ENCODE measurements at places on chromosomes 7 and 10.

- no peak for DNase-seq
Measured at GRCh38 chr10:114022766-114023597, 20.7 kb upstream of the ADRB1 start.

DNA sequence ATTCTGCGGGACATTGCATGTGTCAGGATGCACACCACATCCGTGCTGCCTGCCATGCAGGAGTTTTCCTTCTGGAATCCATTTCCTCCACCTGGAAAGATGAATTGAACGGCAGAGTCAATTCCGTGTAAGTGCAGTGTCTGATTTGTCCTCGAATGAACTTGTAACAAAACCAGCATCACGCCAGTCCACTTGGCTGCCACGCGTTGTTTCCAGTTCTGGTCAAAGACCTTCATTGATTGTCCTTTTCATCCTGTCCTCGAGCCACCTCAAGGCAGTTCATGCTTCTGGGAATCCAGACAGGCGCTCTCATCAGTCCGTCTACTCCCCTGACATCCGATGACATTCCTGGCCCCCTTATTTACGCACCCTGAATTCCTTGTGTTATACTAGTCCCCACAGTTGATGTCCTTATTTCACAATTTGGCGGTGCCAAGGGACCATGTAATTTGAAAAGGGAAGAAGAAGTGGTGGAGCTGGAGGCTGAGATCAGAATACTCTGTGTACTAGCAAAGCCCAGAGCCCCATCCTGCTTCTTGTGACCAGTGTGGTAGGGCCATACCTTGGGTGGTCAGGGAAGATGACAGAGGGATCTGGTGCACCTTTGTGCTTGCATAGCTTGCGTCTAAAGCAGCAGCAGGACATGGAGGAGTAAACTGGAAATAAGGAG, 502.2 kb downstream of the PLXNA4 start:
- DNase-seq = no peak

GRCh38 chr7:42902331-42902730, 9.5 kb downstream of the C7orf25 start:
- no peak for DNase-seq

- no peak for DNase-seq
Measured at GRCh38 chr10:100894033-100894432, 18.7 kb upstream of the SLF2 start.

DNA sequence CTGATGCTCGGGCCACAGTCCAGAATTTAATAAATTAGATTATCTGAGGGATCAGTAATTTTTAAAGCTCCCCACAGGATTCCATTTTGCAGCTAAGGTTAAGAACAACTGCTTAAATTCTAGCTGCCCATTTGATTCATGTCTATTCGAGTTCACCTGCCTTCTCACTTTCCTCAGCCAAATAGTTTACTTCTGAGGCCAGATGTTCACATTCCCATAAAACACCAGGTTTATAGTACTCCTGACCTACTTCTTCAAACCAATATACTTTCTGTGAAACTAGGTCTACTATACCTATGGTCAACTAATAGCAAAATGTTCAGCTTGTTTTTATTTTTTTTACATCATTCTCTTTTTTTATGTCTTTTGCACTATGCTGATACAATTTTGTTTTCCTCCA, 86.3 kb downstream of the GPR158 start:
- no peak for DNase-seq

- no peak for DNase-seq
Measured at GRCh38 chr10:88227342-88228018, 355.6 kb downstream of the RNLS start.

- no peak for DNase-seq
Measured at GRCh38 chr7:29354340-29354739, 159.8 kb downstream of the CHN2 start.

GRCh38 chr10:123249894-123250293, 95.7 kb downstream of the BUB3 start:
- no peak for DNase-seq

Measured in NCI-H2081 (cell line).